ENCODE measurements at places on chromosomes 3 and 15. TPM values are rescaled to one million over a fixed set of nuclear protein-coding genes. Genes with fewer than 3 reads are reported as not detected.

GRCh38 chr15:83898361-83898760, 244.4 kb downstream of the ADAMTSL3 start:
- DNase-seq: no peak

- DNase-seq: no peak
Measured at GRCh38 chr3:31242026-31242960, 290.4 kb upstream of the STT3B start.

- DNase-seq: no peak
Measured at GRCh38 chr3:46429250-46429649, 22.2 kb downstream of the CCRL2 start.

The CFAP100 gene
- total RNA-seq: not detected

The EOMES gene
- total RNA-seq: 30.3 TPM

The CCDC9B gene
- total RNA-seq: 4.7 TPM

GRCh38 chr3:170918715-170919114, 10.3 kb upstream of the EIF5A2 start:
- DNase-seq: no peak

DNA sequence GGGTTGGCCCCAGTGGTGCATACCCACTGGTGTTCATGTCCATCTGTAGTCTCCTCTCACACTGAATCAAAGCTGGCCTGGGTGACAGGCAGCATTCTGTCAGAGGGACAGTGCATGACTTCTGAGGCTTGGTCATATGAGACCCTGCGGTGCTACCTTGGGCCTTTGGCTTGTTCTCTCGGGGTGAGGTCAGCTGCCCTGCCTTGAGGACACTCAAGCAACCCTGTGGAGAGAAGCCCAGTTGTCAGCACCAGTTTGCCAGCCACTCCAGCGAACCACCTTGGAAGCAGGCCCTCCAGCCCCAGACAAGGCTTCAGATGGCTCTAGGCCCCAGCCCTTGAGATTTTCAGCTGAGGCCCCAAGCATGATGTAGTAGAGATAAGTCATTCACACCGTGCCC, 16.9 kb upstream of the RAB7A start:
- DNase-seq: no peak

Measured in natural killer cell (primary cell).